A549 (cell line): ENCODE measurements at places on chromosomes 7 and 10.

GRCh38 chr10:117684672-117685211, 142.2 kb downstream of the EMX2 start:
- no peak for DNase-seq

DNA sequence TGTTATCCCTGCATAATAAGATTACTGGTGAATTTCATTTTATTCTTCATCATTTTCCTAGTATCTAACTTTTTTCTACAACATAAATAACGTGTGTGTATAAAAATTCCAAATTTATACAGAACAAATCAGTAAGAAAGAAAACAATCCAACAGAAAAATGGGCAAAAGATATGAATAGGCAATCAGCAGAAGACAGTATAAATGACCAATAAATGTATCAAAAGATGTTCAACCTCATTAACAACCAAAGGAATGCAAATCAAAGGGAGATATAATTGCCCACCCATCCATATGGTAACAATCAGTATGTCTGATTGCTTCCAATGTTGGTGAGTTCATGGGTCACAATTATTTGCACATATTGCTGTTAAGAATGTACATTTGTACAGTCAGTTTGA, 13.5 kb downstream of the ERLIN1 start:
- no peak for DNase-seq

- DNase-seq = no peak
These were observed 80.4 kb upstream of the GARIN1A start for GRCh38 chr7:128591705-128592104.

- DNase-seq = peak; percentile 86
These were observed 42.2 kb upstream of the HSPB1 start for GRCh38 chr7:76260171-76260703.

DNA sequence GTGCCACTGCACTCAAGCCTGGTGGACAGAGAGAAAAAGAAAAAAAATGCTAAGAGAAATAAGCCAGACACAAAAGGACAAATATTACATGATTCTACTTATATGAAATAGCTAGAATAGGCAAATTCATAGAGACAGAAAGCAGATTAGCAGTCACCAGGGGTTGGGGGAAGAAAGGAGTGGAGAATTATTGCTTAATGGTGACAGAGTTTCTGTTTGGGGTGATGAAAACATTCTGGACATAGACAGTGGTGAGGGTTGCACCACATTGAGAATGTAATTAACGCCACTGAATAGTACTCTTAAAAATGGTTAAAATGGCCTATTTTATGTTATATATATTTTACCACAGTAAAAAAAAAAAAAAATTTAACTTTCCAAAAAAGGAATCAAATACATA, 6.4 kb upstream of the NT5C2 start:
- no peak for DNase-seq

- no peak for DNase-seq
These were observed 59.5 kb downstream of the CACNA2D1 start for GRCh38 chr7:82384051-82384464.

DNA sequence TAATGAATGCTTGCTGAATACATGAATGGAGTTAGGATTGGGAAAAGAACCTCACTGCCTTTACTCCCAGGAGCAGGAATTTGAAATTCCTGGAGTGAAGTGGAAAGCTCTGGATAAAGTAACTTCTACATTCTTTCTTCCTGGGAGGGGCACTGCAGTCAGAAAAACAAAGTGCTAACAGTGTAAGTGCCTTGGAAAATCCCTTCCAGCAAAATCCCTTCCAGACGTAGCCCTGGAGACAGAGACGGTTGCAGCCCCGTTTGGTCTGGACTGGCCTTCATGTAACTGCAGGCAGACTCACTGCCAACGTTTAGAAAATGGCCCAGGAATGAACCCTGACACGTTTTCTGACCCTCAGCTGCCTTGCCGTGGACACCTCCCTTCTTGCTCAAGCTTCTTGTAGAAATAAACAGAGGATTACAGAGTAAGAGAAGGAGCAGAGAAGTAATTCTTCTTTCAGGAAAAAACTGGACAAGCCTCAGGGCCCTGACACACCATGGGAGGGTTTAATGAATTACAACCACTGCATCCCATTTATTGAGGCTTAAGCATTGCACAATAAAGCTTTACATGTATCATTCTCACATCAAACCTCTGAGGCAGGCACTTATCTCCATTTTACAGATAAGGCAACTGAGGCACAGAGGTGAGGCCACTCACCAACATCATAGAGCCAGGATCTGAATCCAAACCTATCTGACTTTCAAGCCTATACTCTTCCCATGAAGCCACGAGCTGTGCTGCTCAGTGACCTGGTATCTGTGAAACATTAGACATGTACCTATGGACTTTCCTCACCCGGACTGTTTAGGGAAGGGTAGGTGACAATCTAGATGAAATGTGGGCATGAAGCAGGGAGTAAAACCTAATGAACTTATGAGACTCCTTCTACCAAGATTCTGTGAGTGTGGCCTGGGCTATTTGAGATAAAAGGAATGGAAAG, 7.8 kb downstream of the ITPRIP start:
- DNase-seq = peak; percentile 76

DNA sequence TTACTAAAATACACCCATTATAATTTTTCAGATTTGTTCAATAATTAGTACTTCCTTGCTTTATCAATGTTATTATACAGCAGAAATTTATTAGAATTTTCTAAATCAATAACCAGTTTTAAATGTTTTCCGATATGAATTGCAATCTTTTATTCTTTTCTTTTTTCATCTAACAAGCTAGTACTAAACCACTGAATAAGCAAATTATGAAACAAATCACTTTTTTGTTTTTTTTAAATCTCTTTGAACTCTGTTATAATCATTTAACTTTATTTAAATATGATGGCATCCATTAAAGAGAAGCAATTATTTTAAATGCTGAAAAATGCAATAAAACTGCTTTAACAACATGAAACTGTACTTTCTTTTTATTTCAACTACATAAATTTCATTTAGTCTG, 59.7 kb downstream of the HYCC1 start:
- DNase-seq = no peak

DNA sequence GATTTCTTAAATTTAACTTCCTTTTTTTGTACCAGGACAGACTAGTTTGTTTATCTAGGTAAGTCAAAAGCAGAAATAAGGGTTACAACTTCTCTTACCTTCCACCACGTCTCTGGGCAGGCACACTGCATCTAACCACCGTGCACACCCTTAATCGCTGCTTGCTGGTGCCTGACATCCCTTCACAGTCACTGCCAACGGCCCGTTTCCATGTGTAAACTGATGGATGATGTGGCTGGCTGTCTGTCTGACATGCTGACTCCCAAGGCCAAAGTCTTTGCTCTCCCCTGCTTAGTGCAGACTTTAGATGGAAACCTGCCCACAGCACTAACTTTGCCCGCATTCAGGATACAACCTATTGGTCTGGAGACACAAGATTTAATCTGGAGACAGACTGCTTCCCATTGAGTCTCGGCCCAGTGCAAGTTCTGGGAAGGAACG, 1.1 kb downstream of the TMEM273 start:
- DNase-seq = no peak

GRCh38 chr7:122679813-122680212, 19.1 kb downstream of the RNF133 start:
- no peak for DNase-seq

DNA sequence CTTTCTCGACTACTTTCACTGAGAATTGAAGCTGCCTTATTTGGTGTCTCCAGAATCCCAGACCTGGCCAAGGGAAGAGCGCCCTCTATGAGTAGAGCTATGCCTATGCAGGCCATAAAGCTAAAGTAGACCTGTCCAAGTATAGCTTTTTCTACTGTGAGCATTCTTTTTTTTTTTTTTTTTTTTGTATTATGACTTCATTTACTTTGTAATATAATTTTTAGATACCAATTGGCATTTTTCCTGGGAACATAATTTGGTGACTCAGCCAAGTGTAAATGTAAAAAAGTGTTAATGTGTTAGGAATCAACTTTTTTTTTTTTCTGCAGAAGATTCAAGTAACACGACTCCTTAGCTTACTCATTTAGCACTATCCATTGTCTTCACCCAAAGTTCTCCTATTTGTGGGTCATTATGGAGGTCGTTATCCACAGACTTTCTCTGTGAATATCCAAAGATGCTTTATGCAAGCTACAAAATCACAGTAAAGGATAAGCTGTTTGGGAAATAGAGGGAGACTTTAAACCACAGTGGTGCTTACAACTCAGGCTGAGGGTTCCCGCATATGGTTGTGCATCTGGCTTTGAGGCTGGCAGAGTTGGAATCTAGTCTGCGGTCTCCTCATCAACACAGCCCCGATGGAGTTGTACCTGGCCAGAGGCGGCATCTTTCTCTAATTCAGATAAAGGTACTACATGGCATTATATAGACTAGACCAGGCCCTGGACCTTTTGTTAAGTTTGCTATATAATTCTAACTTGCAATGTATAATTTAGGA, 1040.2 kb upstream of the SORCS1 start:
- no peak for DNase-seq

- no peak for DNase-seq
These were observed 103.9 kb downstream of the CTBP2 start for GRCh38 chr10:125056161-125057132.

- no peak for DNase-seq
These were observed 184.5 kb downstream of the GATA3 start for GRCh38 chr10:8238986-8239385.

- DNase-seq = no peak
These were observed 21.3 kb downstream of the AVL9 start for GRCh38 chr7:32516551-32517100.

- no peak for DNase-seq
These were observed 27.4 kb upstream of the SYPL1 start for GRCh38 chr7:106139265-106140251.

- no peak for DNase-seq
These were observed 74.6 kb downstream of the WAPL start for GRCh38 chr10:86446987-86447386.

DNA sequence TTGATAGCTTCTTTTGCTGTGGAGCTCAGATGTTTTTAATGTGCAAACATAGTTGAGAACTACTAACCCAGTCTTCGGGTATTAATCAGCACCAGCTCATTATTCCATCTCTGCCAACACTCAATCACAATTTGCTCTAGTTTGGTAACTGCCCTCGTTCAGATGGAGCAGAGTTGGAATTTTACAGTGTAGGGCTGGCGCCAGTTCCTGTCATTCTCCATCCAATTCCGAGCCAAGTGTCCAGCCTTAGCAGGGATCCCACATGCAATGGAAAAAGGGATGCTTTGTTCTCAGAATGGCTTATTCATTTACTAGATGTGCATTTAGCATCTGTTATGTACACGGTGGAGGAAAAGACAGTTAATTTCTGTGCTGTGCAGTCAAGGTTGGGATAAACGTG, 504.5 kb upstream of the GALNT17 start:
- DNase-seq = no peak

- DNase-seq = no peak
These were observed 368.2 kb downstream of the CCSER2 start for GRCh38 chr10:84696610-84697009.

DNA sequence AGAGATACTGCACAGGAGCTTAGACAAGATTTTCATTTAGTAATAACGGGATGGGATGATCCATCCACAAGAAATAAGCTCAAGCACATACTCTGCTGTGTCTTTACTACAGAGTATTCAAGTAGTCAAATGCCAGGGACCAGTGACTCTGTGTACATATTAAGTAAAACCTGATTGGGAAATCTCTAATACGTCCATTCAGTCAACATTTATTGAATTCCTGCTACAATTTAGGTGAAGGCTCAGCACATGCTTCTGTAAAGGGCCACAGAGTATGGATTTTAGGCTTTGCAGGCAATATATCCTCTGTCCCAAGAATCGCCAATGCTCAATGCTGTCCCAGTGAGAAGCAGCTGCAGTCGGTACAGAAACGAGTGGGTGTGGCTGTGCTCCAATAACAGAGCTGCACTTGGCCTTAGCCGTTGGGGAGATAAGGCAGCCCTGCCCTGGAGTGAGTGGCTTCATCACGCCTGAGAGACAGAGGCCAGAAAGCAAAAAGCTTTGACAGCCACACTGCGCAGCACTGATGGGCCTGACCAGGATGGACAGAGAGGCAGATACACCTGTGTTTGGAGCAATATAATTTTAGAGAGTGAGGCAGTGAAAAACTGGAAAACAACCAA, 186.8 kb downstream of the PARD3 start:
- DNase-seq = no peak

DNA sequence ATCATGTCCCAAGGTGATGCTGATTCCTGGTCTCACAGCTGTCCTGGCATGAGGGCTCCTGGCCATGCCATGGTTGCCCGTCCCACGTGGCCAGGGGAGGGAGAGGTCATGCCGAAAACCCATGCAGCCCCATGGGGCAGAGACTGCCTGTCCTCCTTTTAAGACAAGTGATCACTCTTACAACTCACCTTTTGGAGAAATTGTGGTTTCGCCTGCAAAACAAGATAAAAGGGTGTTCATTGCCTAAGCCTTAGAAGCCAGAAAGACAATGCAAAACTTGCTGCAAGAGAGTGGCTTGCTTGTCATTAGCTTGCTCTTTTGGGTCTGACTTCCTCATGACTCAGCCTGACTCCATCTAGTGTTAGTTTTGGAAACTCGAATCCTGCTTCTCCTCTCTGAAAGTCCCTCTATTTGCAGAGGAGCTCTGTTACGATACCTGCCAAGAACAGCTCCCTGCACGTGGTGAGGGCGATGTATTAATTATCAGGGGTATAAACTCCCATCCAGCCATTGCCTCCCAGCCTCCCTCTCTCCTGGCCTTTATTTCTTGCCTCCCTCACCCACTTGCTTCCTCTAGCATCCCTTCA, 26.7 kb downstream of the TMEM273 start:
- no peak for DNase-seq

DNA sequence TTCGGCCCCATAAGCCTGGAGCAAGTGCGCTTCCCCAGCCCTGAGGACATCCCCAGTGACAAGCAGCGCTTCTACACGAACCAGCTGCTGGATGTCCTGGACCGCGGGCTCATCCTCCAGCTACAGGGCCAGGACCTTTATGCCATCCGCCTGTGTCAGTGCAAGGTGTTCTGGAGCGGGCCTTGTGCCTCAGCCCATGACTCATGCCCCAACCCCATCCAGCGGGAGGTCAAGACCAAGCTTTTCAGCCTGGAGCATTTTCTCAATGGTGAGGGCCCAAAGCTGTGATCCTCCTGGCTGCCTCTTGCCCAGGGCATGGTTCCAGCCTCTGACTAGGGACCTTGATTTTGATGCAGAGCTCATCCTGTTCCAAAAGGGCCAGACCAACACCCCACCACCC, 10.1 kb downstream of the IRF5 start:
- DNase-seq = no peak

GRCh38 chr7:83876593-83876992, 227.7 kb upstream of the SEMA3E start:
- no peak for DNase-seq
